T47D (cell line): ENCODE measurements at places on chromosomes 5 and 9.
A peak's percentile ranks its signal among the peaks of the same experiment; 100 is the strongest.

GRCh38 chr5:4862500-4862899 lies 277.6 kb upstream of the ADAMTS16 start:
- peak; percentile 57 for DNase-seq

DNA sequence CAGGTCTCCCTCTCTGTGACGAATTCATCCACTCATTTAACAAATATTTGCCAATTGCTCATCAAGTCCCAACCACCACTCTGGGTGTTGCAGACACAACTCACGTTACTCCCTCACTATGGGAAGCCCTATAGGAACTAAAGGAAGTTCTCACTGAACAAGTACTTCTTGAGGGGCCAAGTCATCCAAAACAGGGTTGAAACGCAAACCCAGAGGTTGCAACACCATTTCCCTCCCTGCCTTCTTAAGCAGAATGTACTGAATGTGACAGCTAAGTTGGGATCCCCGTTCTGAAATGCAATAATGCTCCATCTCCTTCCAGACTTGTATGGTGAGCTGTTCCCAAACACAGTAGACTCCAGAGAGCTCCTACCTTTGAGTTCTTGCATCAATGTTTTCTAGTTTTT lies 34.3 kb downstream of the EPB41L4B start:
- DNase-seq, result no peak

DNA sequence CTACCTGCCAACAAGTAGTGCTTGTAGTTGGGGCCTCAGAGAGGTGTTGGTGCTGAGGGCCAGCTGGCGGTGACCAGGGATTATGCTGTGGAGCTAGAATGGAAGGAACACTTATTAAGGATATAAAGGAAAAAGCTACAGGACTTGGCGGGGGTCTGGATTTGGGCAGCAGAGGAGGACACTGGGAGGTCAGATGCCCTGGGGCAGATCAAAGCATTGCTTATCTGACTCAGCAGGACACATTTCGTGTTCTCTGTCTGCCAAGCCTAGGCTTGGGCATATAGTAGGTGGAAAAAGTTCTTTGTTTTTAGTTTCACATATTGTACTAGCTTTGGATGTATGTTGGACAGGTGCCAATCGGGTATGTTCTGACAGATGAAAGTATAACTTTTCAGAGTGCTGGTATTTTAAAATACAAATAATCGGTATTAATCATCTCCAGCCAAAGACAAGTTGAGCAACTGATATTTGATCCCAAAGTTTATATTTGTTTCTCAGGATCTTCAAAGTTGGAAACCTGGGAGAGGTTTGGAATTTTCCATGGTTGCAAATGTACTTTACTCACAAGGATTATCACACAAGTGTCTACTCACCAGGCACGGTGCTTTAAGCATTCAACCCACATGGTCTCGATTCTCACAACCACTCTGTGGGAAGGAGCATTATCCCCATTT lies 69.4 kb downstream of the IQGAP2 start:
- no peak for DNase-seq

GRCh38 chr5:175844174-175844573 lies 27.2 kb upstream of the CPLX2 start:
- no peak for DNase-seq

GRCh38 chr9:94899464-94900221 lies 173.1 kb downstream of the AOPEP start:
- no peak for DNase-seq

GRCh38 chr9:94287877-94288513 lies 28.9 kb downstream of the ZNF169 start:
- DNase-seq, result no peak

DNA sequence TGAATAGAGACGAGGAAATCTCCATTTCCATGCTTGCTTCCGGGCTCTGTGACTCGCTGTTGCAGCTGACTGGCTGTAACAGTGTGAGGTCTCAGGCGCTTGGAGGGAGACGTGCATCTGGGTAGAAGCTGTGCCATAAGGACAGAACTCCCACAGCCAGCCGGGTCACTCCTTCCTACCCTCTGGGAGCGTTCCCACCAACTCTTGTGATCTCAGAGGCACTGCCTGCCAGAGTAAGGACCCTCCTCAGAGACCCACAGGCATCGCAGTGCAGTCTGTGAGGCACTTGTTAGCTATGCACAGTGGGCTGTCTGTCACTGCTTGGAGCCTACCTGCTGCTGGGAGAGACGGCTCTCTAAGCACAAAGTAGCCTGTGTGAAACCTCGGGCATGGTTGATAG lies 203.4 kb upstream of the SEMA6A start:
- no peak for DNase-seq
